ENCODE measurements at places on chromosomes 16 and 17. TPM values are rescaled to one million over a fixed set of nuclear protein-coding genes. Genes with fewer than 3 reads are reported as not detected.

NDUFAF8 gene
- 87.4 TPM for total RNA-seq

CCL3 gene
- not detected for total RNA-seq

SAT2 gene
- 5.4 TPM for total RNA-seq

GNG13 gene
- not detected for total RNA-seq

SLC6A2 gene
- not detected for total RNA-seq

KCNG4 gene
- not detected for total RNA-seq

NPIPA7 gene
- total RNA-seq = 4.5 TPM

ALOX15 gene
- total RNA-seq = not detected

GRCh38 chr17:62809656-62810055 is 1.5 kb upstream of the MARCHF10 start:
- no peak for DNase-seq

- no peak for DNase-seq
Measured at GRCh38 chr17:71224824-71225575, 895.8 kb upstream of the SOX9 start.

DNA sequence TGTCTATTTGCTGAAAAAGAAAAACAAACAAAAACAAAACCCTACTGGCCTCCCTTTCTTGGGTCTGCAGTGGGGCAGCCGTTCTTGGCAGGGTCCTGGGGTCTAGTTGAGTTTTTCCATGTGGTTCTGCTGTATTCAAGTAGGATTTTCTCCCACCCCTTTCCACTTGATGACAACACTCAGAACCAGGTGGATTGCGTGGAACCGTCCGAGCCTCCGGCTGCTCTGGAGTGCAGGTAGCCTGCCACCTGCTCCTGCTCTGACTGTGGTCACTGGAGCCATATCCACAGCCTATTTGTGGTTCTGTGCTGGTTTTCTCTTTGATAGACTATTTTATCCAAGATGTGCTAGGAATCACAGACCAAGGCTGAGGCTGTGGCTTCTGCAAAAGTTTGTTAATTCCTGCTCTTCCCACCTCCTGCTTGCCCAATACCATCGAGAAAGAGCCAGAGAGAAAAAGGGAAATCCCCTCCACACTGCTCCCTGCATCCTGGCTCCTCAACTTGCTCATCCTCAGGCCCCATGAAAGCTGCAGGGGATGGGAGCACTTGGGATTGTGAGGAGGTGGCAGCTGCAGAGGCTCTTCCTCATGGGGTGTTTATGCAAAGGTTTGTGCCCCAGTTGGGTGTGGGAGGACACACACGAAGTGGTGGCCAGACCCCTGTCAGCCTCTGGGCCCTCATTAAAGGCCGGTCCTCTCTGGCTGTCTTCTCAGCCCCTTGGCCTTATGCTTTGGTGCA is 377.8 kb upstream of the TNRC6C start:
- DNase-seq = no peak

DNA sequence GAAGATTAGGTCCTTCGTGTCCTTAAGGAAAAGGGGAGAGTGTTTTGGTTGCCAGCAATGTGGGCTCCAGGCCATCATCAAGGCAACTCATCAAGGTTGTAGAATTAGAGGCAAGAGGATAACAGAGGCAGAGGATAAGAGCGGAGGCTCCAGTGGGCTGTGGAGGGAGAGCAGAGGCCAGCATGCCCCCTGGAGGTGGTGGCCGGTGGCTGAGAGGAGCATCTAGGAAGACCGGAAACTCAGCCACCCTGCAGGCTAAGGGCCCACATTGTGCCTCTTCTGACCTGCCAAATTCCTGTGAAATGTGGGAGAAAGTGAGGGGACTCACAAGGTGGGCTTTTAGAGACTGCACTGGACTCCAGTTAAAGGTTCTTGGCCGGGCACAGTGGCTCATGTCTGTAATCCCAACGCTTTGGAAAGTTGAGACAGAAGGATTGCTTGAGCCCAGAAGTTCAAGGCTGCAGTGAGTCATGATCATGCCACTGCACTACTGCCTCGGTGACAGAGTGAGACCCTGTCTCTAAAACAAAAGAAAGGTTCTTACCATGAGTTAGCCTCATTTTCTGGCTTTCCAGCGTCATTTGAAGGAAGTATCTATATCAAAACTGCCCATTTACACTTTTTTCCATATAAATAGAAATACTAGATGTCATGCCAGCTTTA is 62.7 kb upstream of the ADORA2B start:
- no peak for DNase-seq

DNA sequence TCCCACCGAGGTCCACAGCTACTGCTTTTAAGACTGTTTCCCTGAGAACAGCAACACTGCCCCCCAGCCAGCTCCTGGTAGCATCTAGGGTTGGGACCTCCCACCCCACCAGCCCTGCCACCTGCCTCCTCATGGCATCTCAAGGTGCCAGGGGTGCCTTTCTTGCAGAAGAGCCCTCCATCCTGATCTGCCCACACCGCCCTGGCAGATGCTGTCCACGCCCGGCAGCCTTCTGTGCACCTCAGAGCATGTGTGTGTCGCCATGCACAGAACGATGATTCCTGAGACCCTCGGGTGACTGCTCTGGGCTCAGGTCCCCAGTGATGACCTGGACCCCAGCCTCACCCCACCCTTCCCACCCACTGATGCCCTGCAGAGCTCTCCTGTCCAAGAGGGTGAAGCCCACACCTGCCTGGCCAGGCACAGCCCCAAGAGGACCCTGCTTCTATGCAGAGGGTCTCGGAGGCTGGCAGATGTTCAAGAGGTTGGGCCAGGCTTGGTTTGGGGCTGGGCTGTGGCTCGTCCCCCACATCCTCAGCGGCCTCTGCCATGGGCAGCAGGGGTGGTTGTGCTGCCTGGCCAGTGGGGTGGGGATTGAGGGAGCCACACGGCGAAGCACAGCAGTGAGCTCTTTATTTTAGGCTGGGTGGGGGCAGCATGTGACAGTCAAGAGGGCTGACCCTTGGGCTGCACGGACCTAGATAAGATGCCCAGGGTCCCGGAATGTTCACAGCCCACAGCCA is 5.2 kb upstream of the SPATA2L start:
- DNase-seq = no peak

- DNase-seq = no peak
Measured at GRCh38 chr17:31554930-31555329, 163.5 kb downstream of the RAB11FIP4 start.

DNA sequence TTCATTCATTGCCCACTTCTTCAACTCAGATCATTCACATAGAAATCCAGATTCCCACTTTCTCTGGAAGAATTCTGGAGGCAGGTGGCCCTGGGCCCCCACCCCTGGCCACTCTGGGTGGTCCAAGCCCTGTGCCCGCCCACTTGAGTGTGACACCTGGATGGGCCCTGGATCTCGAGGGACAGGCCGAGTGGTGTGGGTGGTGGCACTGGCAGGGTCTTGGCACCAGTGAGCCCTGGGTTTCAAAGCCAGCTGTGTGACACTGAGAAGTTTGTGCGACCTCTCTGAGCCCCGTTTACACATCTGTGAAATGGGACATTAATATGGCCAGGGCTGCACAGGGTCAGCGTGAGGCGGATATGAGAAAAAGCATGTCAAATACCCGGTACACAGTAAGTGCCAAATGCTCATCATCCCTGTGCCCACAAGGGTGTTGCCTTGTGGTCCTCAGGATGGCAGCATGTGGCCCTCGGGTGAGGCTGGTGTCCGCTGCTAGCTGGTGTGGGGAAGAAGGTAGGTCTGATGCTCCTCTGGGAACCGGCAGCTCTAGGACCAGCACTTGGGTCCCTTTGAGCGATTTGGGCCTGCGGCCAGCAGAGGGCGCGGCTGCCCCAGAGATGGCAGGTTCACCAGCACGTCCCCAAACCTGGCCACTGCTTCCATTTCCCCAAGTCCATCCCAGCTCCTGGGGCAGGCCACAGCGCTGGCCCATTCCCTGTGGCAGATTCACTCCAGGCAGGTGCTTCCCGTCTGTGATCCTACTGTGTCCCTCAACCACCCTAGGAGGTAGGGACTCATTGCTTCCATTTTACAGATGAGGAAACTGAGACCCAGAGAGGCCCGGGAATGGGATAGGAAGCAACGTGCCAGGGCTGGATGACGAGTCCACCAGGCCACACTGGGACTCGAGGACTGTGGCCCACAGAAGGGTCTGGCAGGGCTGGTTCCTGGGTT is 3.6 kb downstream of the OSGIN1 start:
- DNase-seq = peak; percentile 88

- DNase-seq = peak; percentile 86
Measured at GRCh38 chr16:3819746-3820724, 60.5 kb downstream of the CREBBP start.

DNA sequence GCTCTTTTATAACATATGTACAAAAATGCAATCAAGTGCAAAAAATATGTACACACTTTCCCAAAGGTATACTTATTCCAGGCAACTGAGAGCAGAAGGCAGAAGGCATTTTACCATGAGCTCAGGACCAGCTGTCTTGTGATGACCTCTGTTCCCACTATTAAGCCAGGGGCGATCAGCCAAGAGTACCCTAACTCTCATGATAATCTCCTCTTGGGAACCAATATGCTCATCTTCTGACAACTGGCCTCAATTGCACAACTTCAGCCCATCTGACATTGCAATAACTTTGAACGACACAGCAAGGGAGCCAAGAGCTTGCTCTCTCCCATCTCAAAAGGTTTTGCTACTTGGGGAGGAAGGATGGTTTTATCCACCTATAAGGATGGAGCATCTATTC is 471.9 kb downstream of the HS3ST3B1 start:
- no peak for DNase-seq

- no peak for DNase-seq
Measured at GRCh38 chr16:81921085-81921814, 90.0 kb downstream of the SDR42E1 start.

- DNase-seq = no peak
Measured at GRCh38 chr16:66712512-66712911, 16.0 kb upstream of the CMTM4 start.

- DNase-seq = no peak
Measured at GRCh38 chr16:4915226-4915761, 21.7 kb downstream of the PPL start.

DNA sequence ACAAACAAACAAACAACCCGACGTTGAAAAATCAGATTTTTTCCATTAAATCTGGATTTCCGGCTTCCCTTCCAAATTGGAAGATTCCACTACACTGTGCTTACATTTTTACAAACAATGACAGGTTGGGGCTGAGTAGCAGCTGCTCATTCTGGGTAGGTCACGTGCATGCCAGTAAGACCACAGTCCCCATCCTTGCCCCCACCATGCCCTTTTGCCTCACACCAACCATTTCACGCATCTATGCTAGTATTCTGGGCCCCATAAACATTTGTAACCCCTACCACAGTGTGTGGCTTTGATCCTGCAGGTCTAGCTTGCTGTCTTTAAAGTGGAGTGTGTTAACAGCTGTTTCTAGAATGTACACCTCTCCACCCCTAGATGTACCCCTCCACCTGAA is 366.1 kb downstream of the XYLT1 start:
- DNase-seq = no peak

- DNase-seq = no peak
Measured at GRCh38 chr17:236641-237405, 55.4 kb upstream of the DOC2B start.

DNA sequence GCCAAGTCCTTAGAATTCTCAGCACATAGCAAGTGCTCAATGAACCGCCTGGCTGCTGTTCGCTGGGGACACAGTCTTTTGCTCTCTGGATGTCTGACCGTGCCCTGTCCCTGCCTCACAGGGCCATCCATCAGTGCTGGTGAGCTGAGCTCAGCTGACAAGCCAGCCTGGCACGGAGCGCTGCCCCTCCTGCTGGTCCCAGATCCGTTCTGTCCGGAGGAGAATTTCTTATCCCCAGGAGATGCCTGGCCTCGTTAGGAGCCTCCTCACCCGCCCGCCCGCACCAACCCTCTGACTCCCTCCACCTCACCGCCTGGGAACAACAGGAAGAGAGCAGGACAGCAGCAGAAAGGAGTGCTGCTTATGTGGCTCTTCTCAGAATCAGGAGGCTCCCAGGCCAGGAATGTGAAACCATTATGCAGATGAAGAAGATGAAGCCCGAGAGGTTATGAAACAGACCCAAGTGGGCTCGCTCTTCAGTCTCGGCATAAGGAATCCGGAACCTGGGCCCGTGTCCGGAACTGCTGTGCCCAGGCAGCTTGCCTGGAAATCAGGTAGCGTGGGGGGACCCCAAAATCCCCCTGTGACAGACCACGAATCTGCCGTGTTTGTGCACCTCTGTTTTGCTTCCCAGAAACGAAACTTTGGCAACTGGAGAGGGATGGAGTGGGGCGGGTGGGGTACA is 28.8 kb upstream of the RMI2 start:
- DNase-seq = no peak

GRCh38 chr17:8957721-8958120 is 7.8 kb downstream of the PIK3R5 start:
- no peak for DNase-seq

DNA sequence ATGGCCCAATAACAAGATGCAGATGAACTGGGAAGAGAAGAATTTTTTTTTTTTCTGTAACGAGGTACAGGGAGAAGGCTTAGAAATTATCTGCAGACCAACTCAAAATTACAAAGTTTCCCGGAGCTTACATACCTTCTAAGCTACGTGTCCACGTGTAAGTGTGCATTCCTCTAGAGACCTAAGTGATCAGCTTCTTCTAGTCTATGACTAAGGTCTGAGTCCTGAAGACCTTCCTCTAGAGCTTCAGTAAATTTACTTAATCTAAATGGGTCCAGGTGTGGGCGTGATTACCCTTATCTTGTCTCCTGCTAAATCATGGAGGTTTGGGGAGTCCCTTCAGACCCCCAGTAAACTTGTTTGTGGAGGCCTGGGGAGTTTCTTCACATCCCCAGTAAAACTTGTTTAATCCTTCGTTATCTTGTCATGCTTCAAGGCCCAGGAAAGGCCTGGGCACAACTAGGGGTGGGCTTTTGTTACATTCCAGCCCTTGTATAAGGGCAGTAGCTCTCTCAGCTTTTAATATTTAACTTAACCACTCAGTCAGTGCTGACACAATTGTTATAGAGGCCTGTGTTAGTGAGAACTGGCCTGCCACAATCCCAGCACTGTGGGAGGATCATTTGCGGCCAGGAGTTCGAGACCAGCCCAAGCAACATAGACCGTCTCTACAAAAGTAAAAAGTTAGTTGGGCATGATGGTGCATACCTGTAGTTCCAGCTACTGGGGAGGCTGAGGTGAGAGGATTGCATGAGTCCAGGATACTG is 342.3 kb downstream of the SNX29 start:
- no peak for DNase-seq

GRCh38 chr17:40374821-40375498 is 10.4 kb upstream of the GJD3 start:
- DNase-seq = no peak

- peak; percentile 19 for DNase-seq
Measured at GRCh38 chr17:78484271-78485246, 92.6 kb downstream of the DNAH17 start.

All from HT-29 (cell line).